ENCODE measurements at places on chromosomes 16 and 17. TPM values are rescaled to one million over a fixed set of nuclear protein-coding genes. Genes with fewer than 3 reads are reported as not detected.

GRCh38 chr16:82452004-82452756 lies 174.6 kb upstream of the CDH13 start:
- H3K36me3 ChIP-seq, result no peaks in the 10 kb centered on the region
- peaks cover 14% of the 10 kb centered on the region for H3K27me3 ChIP-seq
- H3K27ac ChIP-seq, result no peak overlapping the region

Gene SNX20
- total RNA-seq, result 0.38 TPM

GRCh38 chr17:29760279-29761039 lies 137.7 kb upstream of the CORO6 start:
- no peaks in the 10 kb centered on the region for H3K4me1 ChIP-seq
- H3K36me3 ChIP-seq, result no peaks in the 10 kb centered on the region
- DNase-seq, result no peak
- no peaks in the 10 kb centered on the region for H3K27me3 ChIP-seq
- peak overlapping the region; percentile 67 for H3K4me3 ChIP-seq

- no peaks in the 10 kb centered on the region for H3K36me3 ChIP-seq
- no peak overlapping the region for H3K27ac ChIP-seq
- H3K4me3 ChIP-seq, result peak overlapping the region; percentile 31
- peaks cover 13% of the 10 kb centered on the region for H3K4me1 ChIP-seq
- no peaks in the 10 kb centered on the region for H3K27me3 ChIP-seq
- DNase-seq, result no peak
Measured at GRCh38 chr16:88456356-88457292, 3.5 kb downstream of the ZFPM1 start.
